ENCODE measurements at places on chromosomes 16 and 17.

GRCh38 chr17:68693896-68694295 lies 92.7 kb upstream of the FAM20A start:
- no peak for DNase-seq

DNA sequence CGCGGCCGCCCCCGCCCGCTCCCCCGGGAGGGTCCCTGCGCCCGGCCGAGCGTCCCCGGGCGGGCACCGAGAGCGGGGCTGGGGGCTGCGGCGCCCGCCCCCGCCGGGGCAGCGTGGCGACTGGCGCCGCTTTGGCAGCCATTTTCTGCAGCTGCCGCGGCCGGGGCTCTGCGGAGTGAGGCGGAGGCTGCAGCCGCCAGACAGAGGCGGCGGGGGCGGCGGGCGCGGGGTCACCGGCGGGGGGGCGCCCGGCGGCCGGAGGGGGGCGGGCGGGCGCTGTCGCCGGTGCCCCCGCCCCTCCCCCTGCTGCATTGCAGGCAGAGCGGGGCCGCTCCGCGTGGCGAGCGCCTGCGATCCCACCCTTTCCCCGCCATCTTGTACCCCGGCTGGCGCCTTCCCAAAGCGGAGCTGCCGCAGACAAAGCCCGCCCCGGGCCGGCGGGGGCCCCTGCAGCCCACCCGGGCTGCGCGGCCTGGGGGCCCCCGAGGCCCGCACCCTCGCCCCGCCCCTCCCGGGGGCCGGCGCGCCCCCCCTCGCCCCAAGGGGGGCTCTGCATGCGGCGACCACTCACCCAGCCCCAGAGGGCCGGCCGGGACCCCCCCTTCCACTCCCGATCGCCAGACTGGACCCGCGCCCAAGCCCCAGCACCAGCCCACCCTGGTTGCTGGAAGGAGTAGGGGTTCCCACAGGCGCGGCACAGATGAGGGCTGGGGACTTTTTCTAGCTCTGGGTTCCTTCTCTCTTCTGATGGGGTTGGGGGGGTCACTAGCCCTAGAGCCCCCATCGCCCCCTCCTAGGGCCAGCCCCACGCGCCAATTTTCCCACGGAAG lies 16.6 kb upstream of the CBX8 start:
- no peak for DNase-seq

GRCh38 chr17:41178341-41178740 lies 320 bp upstream of the KRTAP4-2 start:
- DNase-seq, result no peak

DNA sequence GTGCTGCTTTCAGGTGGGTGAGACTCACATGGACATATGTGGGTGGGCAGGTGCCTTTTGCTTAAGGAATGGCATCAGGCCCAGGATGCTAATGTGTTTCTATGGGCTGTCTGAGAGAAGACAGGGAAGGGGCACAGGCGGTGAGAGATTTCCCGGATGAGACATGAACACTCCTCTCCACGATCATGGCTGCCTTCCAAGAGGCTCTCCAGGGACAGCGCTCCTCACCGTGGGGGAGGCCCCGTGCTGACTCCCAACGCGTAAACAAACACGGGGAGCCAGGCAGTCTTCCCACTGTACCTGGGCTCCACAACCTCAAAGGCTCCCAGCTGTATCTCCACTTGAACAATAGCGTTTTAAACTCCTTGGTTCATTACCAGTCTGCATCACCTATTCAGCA lies 42.8 kb downstream of the CDK5R1 start:
- no peak for DNase-seq

- DNase-seq, result no peak
These were observed at the start of gene CHAD for GRCh38 chr17:50468304-50469207. CHAD (minus strand) TSS chr17:50468880; CDS start chr17:50468813, 67 bp downstream.

- DNase-seq, result no peak
These were observed 17.3 kb downstream of the MRPS23 start for GRCh38 chr17:57832314-57833178.

- DNase-seq, result no peak
These were observed 907.5 kb downstream of the CDH8 start for GRCh38 chr16:61128545-61129323.

GRCh38 chr17:13306310-13306962 lies 288.6 kb upstream of the ELAC2 start:
- DNase-seq, result no peak

- no peak for DNase-seq
These were observed 32.4 kb downstream of the CLTC start for GRCh38 chr17:59652119-59652518.

DNA sequence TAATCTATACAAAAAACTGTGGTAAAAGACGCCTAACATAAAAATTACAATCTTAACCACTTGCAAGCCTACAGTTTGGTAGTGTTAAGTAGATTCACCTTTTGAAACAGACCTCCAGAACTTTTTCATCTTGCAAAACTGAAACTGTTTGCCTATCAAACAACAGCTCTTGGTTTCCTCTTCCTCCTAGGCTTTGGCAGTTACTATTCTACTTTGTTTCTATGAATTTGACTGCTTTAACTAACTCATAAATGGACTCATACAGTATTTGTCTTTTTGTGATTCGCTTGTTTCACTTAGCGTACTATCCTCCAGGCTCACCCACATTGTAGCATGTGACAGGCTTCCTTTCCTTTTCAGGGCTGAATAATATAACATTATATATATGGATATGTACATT lies 97.0 kb downstream of the PRKCA start:
- no peak for DNase-seq

Measured in tibial nerve (tissue), 4 donors.